ENCODE measurements at places on chromosomes 11 and 22.

- DNase-seq: no peak
Measured at GRCh38 chr11:10397226-10397987, 57.7 kb upstream of the AMPD3 start.

DNA sequence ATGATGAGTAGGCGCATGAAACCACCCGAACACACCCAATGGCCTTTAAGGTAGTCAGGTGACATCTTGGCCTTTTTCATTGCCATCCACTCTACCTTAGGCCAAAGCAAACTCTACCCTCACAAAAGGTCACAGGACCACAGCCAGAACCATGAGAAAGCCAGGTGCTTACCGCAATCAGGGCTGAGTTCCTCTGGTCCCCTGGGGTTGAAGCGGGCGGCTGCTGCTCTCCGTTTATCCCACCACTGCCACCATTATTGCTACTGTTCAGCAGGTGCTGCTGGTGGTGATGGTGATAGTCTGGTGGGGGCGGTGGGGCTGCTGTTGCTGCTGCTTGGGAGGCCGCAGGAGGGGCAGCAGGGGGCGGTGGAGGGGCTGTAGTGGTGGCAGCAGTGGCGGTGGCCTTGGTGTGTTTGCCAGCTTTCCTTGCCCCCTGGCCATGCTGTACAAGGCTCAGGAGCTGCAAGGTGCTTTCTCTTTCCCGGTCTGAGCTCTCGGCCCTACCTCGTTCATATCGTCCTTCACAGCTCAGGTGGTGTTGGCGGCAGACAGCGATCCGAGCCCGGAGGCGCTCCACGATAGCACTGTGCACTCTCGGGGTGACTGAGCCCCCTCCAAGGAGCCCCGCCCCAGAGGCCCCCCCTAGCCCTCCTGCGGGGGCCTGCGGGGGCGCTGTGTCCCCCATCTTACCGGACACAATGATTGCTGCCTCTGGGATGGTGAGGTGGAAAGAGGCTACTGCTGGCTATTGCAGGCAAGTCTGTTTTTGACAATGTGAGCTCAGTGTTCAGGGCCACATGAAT, 1.6 kb downstream of the MAML2 start:
- peak; percentile 44 for DNase-seq

DNA sequence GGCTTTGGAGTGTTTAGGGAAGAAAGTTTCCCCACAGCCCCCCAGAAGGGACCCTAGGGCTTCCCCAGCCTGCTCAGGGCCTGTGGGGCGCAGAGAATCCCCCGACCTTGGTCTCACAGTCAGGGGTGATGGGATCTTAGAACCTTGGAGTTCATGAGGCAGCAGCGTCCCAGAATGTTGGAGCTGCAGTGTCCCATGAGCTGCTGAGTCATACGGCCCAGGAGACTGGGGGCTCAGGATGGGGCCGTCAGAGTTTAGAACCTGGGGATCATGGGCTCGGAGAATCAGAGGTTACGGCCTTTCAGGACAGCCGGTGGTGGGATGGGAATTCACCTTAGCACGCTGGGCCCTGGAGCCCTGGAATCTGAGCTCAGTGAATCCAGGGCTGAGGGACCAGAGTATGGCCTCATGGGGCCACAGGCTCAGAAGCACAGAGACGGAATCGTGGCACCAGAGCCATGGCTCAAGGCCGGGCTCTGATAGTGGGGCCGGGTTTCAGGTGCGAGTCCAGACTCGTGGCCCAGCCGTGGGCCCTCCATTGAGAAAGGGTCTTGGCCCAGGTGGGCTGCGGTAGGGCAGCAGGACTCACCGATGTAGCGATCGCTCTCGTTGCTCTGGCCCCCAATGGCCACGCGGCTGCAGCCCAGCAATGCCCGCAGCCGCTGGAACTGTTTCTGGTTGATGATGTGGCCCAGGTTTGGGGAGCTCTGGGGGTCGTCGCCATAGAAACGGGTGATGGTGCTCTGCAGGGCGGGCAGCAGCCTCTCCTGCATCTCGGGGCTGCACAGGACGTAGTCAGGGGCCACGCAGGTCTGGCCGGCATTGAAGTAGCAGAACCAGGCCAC, 9.5 kb downstream of the ALDH3B2 start:
- no peak for DNase-seq

DNA sequence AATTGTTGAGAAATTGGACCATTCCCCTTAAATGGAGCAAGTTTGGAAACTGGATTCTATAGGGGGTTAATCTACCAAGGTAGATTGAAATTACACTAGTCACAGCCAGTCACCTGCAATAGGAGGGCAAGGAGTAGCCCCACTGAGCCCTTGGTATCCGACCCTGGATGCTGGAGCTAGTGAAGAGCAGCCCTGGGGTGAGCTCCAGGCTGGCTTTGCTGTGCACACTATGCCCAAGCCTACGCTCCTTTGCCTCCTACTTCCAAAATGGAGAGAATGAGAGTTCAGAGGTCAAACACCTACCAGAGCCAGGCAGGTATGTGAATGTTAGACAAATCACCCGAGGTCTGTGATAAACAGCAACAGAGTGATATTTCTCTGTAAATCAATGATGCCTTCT, 23.7 kb downstream of the SNU13 start:
- DNase-seq: no peak

Measured in stimulated activated CD8-positive, alpha-beta memory T cell treated with anti-CD3 and anti-CD28 coated beads, Interleukin-12 subunit alpha, Interleukin-12 subunit beta, amount 100 ng/mL, for 4 hours (primary cell).